AG08396 (cell line): ENCODE measurements at places on chromosomes 12 and 14.

DNA sequence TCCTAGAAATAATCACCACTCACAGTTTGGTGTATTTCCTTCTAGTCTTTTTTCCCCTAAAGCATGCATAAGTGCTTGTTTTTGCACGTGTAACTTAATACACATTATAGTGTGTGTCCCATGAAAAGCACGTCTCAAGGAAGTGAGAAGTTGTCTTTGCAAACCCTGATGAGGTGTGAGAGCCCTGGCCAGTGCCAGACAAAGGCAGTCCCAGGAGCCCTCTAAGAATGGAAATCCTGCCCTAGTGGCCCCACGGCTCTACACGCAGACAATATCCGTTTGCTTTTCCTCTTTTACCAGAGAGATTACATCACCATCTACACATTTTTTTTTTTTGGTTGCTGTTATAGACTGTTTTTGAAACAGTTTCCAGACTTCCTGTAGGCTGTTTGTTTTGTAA lies 85.5 kb upstream of the FZD10 start:
- DNase-seq = no peak

- DNase-seq = no peak
Observed at GRCh38 chr14:51453869-51454268, 197.8 kb upstream of the FRMD6 start.

- no peak for DNase-seq
Observed at GRCh38 chr14:71148627-71149026, 241.4 kb downstream of the PCNX1 start.

GRCh38 chr12:121033625-121034349 lies 5.3 kb downstream of the OASL start:
- no peak for DNase-seq

GRCh38 chr14:29908652-29909577 lies 18.7 kb downstream of the PRKD1 start:
- DNase-seq = no peak

GRCh38 chr12:122326586-122326985 lies 60.3 kb upstream of the VPS33A start:
- no peak for DNase-seq

DNA sequence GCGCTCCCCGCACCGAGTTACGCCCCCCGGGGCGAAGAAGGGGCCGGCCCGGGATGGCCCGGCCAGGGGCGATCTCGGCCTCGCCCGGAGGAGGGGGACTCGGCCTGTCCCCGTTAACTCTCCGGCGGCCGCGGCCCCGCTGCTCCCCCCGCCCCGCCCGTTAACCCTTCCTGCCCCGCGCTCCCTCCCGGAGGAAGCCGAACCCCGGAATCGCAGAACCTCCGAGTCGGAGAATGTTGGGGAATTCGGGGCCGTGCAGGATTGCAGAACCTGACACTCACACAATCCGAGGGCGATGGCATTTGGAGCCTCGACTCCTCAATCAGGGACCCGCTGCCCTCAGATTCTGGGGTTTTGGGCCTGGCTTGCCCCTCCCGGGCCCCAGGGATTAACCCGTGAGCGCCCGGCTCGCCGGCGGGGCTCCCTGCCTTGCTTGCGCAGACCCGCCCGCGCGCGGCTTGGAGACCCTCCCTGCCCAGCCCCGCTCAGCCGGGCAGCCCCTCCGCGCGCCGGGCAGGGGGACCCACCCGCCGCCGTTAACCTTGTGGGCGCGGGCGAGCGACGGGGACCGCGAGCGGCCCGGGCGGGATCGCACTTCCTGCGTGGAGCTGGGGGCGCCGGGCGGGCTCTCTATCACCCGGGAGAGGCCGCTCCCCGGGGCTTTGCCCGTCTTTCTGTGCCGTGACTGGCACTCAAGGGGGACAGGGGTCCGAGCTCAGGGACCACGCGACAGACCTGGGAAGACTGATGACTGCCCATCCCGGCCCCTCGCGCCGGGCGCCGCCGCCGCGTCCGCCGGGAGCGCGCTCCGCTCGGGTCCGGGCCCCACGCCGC lies 18.8 kb downstream of the BEGAIN start:
- no peak for DNase-seq

- no peak for DNase-seq
Observed at GRCh38 chr14:89736881-89737280, 217.6 kb downstream of the EFCAB11 start.

- DNase-seq = no peak
Observed at GRCh38 chr12:96120359-96121100, 73.6 kb upstream of the ELK3 start.
